ENCODE measurements at places on chromosomes 5 and 9.

- no peak for DNase-seq
These were observed 81.2 kb downstream of the MTAP start for GRCh38 chr9:21883642-21884041.

GRCh38 chr9:116058421-116058820, 95.2 kb upstream of the PAPPA start:
- no peak for DNase-seq

DNA sequence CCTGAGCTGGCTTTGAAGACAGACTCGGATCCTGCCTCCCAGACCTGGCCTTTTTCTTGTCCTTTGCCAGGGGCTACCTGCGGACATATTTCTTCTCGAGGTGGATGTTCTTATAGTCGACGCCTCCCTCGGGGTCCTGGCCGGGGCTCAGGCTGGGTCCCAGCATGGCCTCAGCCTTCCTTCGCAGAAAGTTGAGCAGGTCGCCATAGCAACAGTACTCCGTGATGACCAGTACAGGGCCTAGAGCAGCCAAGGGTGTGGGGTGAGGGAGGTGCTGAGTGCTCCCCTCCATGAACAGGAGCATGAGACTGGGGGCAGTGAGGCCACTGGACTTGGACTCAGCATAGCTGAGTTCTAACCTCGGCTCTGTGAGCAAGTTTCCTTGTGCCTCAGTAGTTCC, 26.7 kb downstream of the CSF1R start:
- DNase-seq, result no peak

GRCh38 chr9:108676355-108676754, 179.4 kb downstream of the ACTL7B start:
- DNase-seq, result no peak

- no peak for DNase-seq
These were observed 143.8 kb upstream of the PIK3R1 start for GRCh38 chr5:68071736-68072135.

DNA sequence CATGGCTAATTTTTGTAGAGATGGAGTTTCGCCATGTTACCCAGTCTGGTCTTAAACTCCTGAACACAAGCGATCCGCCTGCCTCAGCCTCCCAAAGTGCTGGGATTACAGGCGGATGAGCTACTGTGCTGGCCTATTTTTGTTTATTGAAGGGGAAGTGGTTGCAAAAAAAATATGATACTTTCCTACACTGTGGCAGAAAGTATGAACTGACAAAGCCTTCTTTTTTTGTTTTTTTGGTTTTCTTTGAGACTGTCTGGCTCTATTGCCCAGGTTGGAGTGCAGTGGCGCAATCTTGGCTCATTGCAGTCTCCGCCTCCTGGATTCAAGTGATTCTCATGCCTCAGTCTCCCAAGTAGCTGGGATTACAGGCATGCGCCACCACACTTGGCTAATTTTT, 50.9 kb downstream of the OSTF1 start:
- DNase-seq, result no peak

- DNase-seq, result no peak
These were observed 39.7 kb downstream of the RAPGEF6 start for GRCh38 chr5:131595088-131596033.

- no peak for DNase-seq
These were observed 849.3 kb downstream of the TLE1 start for GRCh38 chr9:80839821-80840675.

DNA sequence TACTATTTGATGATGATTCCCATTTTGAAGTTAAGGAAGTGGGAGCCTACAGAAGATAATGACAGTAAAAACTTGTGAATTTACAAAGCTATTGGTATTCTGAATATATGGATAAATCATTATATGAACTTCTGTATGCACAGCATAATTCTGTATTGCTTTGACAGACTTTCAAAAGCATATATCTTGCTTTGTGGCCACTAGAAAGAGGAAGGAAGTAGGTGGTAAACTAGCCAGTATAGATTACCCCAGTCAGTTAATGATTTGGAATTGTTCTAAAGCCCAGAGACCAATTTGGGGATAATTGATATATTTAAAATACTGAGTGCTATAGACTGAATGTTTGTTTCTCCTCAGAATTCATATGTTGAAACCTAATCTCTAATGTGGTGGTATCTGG, 53.0 kb downstream of the NR2F1 start:
- DNase-seq, result no peak

GRCh38 chr9:99130069-99130468, 25.2 kb downstream of the TGFBR1 start:
- no peak for DNase-seq

Data from esophagus squamous epithelium (tissue), 5 donors.